ENCODE measurements at places on chromosomes 6 and 20.

- no peak for DNase-seq
These were observed 426.5 kb upstream of the RNF217 start for GRCh38 chr6:124535746-124536145.

DNA sequence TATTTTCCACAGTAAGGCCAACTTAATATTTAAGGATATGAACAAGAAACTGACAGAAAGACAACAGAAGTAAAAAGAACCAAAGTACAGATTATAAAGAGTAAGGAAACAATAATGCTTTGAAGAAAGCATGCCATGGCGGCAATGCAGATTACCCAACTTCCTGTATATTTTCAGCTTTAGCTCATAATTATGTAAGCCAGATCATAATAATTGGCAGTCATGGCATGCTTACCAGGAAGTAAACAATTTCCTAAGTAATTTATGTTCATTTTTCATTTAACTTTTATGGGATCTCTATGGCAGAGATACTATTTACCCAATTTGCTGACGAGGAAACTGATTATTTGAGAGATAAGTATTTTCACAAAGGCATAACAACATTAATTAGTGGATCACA lies 988.7 kb downstream of the HACE1 start:
- no peak for DNase-seq

DNA sequence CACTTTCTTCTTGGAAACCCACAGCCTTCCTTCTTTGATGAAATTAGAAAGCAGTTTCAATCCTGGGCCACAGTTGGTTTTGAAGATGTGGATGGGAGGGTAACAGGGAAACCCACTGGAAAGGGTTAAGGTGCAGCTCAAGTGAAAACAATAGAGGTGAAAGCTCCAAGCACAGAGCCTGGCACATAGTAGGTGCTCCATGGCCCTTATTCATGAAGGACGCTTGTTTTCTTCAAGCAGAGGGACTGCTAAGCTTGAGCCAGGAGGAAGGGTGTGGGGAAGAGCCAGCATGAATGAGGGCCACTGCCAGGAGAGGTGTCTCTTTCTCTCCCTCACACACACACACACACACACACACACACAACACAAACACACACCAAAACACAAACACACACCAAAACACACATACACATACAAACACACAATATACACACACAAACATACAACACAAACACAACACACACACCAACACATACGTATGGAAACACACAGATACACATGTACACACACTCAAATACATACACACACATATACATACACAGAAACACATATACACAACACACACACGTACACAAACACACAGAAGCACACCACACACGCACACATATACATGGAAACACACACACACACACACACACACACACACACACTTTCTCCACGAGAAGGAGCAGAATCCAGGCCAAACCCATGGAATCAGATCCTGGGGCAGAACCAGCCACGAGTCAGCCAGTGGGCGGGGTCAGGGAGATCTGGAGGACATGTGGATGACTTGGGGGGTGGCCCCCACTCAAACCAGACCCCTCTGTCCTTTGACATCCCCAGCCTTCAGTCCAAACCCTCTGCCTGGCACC lies 23.7 kb upstream of the RBPJL start:
- DNase-seq = no peak

- no peak for DNase-seq
These were observed 13.4 kb upstream of the GMNN start for GRCh38 chr6:24761193-24761835.

DNA sequence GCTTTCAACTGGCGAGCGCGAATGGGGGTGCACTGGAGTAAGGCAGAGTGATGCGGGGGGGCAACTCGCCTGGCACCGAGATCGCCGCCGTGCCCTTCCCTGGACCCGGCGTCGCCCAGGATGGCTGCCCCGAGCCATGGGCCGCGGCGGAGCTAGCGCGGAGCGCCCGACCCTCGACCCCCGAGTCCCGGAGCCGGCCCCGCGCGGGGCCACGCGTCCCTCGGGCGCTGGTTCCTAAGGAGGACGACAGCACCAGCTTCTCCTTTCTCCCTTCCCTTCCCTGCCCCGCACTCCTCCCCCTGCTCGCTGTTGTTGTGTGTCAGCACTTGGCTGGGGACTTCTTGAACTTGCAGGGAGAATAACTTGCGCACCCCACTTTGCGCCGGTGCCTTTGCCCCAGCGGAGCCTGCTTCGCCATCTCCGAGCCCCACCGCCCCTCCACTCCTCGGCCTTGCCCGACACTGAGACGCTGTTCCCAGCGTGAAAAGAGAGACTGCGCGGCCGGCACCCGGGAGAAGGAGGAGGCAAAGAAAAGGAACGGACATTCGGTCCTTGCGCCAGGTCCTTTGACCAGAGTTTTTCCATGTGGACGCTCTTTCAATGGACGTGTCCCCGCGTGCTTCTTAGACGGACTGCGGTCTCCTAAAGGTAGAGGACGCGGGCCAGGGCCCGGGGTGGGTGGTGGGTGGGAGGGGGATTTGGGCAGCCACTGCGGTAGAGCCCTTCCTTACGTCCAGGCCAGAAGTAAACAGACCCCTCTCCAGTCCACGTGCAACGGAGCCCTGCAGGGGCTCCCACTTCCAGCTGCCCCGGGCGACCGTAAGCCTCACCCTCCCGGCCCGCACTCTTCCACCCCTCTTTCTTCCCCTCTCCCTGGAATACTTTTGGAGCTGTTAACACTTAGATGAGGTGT lies 998 bp downstream of the BMP2 start:
- no peak for DNase-seq

- no peak for DNase-seq
These were observed 42.4 kb upstream of the PLN start for GRCh38 chr6:118505656-118506055.

DNA sequence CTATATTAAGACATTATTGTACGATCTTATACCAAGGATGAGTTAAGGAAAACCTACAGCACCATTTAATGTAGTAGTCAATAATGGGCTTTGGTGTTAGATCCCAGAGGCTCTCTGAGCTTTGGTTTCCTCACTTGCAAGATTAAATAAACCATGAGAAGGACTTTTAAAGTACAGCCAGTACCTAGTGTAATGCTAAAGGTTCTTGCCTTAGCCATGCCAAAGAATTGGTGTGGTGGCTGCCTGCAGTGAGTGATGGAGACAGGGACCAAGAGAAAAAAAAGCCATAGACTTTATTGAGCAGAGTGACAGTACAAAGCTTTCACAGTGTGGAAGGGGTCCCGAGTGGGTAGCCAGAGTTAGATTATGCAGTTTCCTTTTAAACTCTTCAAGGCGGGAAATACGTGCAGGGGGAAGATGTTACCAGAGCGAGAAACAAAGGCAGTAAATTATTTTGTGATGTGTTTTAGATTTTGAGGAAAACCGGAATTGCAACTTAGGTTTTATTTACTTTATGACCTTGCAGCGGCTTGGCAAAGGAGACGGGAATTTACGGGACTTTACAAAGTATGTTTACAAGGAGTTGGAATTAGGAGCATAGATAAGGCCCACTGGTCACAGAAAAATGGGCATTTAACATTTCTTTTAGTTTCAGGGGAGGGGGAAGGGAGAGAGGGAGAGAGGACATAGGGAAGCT lies 100.4 kb downstream of the MYO6 start:
- DNase-seq = no peak

- DNase-seq = no peak
These were observed 108.7 kb downstream of the CARMIL1 start for GRCh38 chr6:25387911-25388310.

GRCh38 chr6:119738425-119738824 lies 388.9 kb upstream of the MAN1A1 start:
- DNase-seq = no peak

- DNase-seq = no peak
These were observed 17.1 kb downstream of the WRNIP1 start for GRCh38 chr6:2782356-2782708.

DNA sequence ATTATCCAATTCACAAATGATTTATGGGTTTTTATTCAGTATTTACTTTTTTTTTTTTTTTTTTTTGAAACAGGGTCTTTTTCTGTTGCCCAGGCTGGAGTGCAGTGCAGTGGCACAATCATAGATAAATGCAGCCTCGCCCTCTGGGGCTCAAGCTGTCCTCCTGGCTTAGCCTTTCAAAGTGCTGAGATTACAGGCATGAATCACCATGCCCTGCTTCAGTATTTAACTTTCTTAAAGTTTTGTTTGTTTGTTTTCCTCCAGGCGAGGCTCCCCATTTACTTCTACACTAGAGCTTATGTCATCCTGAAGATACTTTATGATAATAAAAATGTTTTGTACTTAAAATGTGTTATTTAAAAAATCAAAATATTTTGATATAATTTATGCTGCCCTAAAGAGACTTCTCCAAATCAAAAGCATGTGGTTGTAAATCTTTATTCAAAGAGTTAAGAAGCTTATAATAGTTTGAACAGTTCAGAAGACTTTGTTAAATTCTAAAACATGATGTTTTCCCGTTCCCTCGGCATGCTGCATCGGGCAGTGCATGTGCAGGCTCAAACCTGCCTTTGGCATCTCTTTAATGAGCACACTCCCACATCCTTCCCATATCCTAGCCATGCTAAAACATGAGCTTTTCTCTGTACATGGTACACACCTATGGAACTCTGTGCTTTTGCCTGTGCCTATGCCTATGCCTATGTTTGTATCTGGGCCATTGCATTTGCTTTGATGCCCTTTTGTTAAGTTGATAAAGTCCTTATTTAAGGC lies 11.0 kb downstream of the SMPDL3A start:
- no peak for DNase-seq

DNA sequence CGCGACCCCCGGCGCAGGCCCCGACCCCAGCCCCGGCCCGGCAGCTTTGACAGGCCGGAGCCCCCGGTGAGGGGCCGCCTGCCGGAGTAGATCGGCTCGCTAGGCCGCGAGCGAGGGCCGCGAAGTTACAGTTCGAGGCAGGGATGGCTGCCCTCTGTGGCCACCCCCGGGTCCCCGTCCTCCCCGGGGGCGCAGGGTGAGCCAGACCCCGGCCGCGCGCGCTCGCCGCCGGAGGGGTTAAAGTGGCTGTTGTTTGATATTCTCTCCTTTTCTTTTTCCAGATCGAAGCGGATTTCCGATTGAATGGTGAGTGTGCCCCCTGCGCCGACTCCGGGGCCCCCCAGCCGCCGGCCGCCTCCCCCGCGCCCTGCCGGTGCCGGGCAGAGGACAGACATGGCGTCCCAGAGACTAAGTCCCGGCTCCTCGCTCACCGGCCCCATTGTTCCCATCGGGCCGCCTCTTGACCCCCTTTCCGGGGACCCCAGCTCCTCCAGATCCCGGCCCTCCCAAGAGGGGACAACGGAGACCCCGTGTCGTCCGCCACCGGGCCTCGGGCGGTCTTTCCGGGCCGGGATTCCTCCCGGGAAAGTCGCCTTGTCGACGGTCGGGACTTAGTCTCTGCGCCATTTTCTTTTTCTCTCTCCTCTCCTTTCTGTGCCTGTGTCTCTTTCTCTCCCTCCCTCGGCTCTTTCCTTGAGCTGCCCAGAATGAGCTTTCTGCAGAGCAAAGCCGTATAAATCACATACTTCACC lies 704 bp downstream of the TOP1 start:
- no peak for DNase-seq

GRCh38 chr6:155487371-155488130 lies 31.9 kb upstream of the NOX3 start:
- no peak for DNase-seq

GRCh38 chr6:31744422-31744821 lies 4.6 kb downstream of the MSH5 start:
- DNase-seq = no peak

DNA sequence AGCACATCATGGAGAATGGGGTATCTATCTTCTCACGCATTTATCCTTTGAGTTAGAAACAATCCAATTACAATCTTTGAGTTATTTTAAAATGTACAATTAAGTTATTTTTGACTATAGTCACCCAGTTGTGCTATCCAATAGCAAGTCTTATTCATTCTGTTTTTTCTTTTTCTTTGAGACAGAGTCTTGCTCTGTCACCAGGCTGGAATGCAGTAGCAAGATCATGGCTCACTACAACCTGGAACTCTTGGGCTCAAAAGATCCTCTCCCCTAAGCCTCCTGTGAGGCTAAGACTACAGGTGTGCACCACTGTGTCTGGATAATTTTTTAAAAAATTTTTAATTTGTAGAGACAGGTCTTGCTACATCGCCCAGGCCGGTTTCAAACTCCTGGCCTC lies 201.5 kb upstream of the ZNF217 start:
- DNase-seq = no peak

DNA sequence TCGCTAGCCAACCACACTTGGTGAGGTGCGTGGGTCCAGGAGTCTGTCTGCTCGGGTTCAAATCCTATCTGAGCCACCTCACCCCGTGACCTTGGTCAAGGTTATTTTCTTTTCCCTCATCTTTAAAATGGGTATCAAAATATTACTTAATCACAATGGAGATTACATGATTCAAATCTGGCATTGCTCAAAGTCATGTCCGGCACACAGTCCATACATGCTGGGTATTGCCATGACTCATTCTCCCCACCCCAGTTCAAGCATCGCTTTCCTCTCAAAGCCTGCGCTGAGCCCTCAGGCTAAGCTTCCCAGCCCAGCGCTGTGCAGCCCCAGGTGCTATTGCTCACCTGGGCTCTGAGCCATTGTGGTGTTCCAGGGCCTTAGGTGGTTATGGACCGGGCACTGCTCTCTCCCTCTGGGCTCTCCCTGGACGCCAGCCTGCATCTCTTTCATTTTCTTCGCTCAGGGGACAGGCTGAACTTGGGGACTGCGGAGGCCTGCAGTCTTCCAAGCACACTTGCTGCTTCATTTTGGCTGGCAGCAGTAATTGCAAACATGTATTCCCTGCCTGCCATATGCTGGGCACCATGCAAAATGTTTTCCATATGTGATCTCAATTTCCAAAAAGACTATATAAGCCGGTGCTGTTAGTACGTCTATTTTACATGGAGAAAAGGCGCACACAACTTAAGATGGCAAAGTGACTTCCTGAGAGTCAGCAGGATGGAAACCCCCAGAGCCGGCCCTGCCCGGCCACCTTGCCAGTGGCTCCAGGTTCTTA lies 27.3 kb downstream of the WRNIP1 start:
- DNase-seq = no peak

- no peak for DNase-seq
These were observed 1.3 kb downstream of the CALHM5 start for GRCh38 chr6:116512734-116513133.

DNA sequence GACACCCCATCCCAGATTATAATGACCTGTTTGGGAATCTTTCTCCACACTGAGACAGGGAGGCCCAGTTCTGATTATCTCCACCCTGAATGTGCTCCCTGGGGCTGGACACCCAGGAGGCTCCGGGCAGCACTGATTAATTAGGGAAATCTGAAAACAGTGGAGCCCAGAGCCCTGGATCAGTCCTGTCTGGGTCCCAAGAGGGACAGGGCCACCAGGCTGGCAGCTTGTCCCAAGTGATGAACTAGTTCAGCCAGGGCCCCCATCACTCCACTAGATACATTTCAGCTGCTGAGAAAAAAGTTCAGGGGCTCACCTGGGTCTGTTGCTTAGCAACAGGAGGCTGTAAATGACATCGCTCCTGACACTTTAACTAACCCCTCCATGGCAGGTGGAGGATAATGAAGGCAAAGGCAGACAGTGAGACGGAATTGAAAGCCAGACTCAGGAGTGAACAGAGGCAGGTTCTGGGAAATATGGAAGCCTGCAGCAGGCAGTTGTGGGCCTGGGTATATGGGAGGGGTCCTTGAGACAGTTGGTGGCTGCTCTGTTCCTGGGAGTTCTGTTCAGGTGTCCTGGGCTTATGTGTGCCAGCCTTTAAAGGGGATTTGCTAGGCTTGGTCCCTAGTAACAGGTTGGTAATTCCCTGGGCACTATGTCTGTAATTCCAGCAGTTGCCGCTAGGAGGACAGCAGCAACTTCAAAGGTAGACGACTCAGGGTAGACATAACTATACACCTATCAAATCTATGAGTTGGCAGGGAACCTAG lies 78.3 kb upstream of the CTNNBL1 start:
- peak; percentile 3 for DNase-seq

- no peak for DNase-seq
These were observed 122.2 kb downstream of the COL19A1 start for GRCh38 chr6:69988458-69989126.

GRCh38 chr6:73282871-73283270 lies 19.9 kb upstream of the KHDC1 start:
- DNase-seq = no peak

Data from HL-60 (cell line).